Posterior vena cava (tissue), 2 donors: ENCODE measurements at places on chromosomes 11 and 22. TPM values are rescaled to one million over a fixed set of nuclear protein-coding genes. Genes with fewer than 3 reads are reported as not detected.

The FXYD2 gene
- 4.5 TPM for total RNA-seq

The FDXACB1 gene
- 1.8 TPM for total RNA-seq

The OR2AG1 gene
- not detected for total RNA-seq

The ST14 gene
- 4.9 TPM for total RNA-seq

The GUCY1A2 gene
- total RNA-seq, result 63.8 TPM

The LRRN4CL gene
- total RNA-seq, result 14.8 TPM

The ZNF280B gene
- 0.46 TPM for total RNA-seq

GRCh38 chr11:96055706-96056387, 131.9 kb upstream of the MTMR2 start:
- no peak for DNase-seq

GRCh38 chr11:47355283-47356128, 3.0 kb upstream of the MYBPC3 start:
- peak; percentile 96 for DNase-seq

GRCh38 chr11:36349351-36350136, 53.5 kb downstream of the PRR5L start:
- DNase-seq, result no peak

GRCh38 chr11:103959279-103959942, 77.0 kb upstream of the DDI1 start:
- no peak for DNase-seq

- no peak for DNase-seq
These were observed 7.8 kb upstream of the NOX4 start for GRCh38 chr11:89498845-89499448.

- DNase-seq, result no peak
These were observed 120.1 kb upstream of the OR9Q1 start for GRCh38 chr11:57903441-57904123.

- DNase-seq, result peak; percentile 95
These were observed 21.5 kb downstream of the OTUB1 start for GRCh38 chr11:64007629-64008282.

DNA sequence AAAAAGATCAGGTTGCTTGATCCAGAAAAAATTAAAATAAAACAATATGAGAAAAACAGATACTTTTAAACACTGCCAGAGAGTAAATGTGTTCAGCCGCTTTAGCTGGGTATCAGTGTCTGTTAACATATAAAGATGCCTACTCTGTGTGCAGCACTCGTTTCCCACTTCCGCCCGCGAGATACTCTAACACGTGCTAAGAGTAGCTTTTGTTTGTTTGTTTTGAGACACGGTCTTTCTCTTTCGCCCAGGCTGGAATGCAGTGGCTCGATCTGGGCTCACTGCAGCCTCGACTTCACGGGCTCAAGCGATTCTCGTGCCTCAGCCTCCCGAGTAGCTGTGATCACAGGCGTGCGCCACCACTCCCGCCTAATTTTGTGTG, 531 bp upstream of the MEN1 start:
- DNase-seq, result no peak

DNA sequence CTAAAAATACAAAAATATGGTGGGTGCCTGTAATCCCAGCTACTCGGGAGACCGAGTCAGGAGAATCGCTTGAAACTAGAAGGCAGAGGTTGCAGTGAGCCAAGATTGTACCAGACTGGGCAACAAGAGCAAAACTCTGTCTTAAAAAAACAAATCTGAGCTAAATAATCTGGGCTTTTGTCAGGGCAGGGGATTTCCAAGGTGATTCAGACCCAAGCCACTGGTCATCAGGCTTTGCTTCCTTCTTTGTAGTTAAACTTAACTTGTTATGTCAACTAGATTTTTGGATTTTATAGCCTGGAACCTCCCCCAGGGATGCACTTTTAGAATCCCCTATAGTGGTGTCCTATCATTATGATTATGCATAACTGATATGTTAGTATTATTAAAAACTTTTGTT, 27.0 kb upstream of the SLC22A8 start:
- DNase-seq, result no peak

DNA sequence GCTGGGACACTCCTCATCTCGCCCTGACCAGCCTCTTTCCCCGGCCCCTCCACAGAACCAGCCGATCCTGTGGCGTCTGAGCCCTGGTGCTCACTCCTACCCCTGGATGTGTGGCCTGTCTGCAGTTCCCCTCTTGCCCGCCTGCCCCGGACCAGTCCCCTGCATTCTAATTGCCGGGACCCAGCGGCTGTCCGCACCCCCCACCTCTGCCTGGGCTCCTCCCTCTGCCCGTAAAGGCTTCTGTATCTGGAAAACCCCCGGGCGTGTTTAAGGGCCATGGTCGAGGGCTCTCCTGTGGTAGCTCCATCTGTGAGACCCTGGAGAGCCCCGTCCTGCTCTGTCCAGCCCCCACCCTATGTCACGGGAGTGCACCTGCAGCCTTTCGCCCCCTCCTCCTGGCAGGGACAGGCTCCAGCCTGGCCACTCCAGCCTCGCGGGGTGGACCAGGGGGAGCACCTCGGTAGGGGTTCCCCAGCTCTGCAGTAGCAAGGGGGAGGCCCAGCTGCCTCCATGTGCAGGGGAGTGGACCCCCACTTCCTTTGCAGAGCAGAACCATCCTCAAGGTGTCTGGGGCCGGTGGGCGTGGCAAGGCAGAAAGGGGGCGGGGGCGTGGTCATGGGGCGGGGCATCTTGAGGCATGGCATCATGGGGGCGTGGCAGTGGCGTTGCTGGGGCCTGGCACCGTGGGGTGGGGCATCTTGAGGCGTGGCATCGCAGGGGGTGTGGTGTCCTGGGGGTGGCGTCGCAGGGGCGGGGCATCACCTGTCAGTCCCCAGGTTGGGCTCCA, 430.4 kb downstream of the TBC1D22A start:
- DNase-seq, result peak; percentile 67

GRCh38 chr11:41431784-41432183, 27.7 kb downstream of the LRRC4C start:
- DNase-seq, result no peak

DNA sequence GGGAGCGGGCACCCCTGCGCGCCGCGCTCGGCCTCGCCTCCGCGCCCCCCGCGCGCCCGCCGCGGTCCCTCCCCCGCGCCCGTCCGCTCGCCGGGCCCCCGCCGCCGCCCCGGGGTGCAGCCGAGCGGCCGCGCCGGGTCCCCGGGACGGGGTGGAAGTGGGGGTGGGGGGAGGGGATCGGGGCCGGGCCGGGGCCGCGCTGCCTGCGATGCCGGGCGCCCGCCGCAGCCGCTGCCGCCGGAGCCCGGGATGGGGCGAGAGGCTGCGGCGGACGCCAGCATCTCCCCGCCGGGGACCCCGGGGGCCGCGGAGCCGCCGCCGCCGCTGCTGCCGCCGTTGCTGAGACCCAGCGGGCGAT, 365 bp downstream of the MGAT3 start:
- DNase-seq, result no peak

- DNase-seq, result no peak
These were observed 58.1 kb upstream of the CEP295 start for GRCh38 chr11:93603225-93604007.

- no peak for DNase-seq
These were observed 115.9 kb downstream of the C11orf65 start for GRCh38 chr11:108351468-108351867.
